Cortex of kidney (tissue), 1 donor: ENCODE measurements at places on chromosomes 3 and 15.

GRCh38 chr3:31868236-31868635 lies 112.8 kb downstream of the OSBPL10 start:
- no peak for DNase-seq

DNA sequence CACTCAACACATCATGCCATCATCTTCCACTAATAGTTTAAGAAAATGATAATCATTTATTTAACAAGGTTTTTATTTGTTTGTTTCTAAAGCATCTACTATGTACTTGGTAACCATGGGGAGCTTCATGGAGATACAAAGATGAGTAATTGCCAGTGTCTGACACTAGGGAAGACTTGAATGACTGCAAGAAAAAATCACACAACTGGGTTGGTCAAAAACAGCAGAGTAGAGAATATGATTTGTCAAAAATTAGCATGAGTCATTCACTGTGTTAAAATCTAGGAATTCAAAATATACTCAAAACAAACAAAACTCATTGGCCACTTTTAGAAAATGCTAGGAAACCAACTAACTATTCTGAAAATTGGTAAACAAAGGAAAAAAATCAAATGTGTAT lies 6.3 kb downstream of the BNC1 start:
- DNase-seq = no peak

GRCh38 chr15:27490867-27491595 lies 520.0 kb downstream of the GABRG3 start:
- DNase-seq = no peak

GRCh38 chr3:108202080-108202479 lies 20.1 kb downstream of the IFT57 start:
- DNase-seq = no peak

- no peak for DNase-seq
Observed at GRCh38 chr3:119219069-119219468, 21.6 kb downstream of the B4GALT4 start.

DNA sequence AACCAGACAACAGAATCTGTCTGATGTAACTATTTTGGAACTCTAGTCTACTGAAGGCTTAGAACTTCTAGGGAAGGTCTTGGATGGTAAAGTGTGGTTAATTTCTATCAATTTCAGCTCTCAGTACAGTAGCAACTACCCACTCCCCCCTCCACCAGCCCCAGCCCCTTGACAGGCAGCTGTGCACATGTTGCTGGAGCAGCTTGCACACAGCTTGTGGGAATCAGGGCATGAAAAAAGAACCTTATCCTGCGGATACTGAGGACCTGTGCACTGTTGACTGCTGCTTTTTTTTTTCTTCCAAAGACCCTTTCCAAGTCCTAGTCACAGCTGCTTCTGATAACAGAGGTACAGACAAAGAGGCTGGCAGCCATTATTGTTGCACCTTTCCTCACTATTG lies 81.5 kb upstream of the UBP1 start:
- no peak for DNase-seq

GRCh38 chr3:190017521-190018288 lies 103.0 kb downstream of the P3H2 start:
- DNase-seq = no peak

- DNase-seq = no peak
Observed at GRCh38 chr3:142279965-142280590, 54.7 kb upstream of the GK5 start.

DNA sequence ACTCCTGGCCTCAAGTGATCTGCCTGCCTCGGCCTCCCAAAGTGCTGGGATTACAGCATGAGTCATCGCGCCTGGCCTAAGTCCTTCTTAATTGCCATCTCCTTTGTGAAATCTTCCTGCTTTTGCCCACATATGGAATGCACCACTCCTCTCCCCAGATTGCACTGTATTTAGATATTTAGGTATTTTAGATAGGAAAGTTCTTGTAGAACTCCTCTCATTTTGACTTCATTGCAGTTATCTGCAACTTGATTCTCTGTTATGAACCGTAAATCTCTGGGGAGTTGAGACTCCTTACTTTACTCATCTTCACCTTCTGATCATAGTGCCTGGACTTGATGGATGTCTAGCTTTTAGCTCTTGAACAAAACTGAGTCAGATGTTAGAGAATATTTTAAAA lies 150.7 kb downstream of the AKAP13 start:
- DNase-seq = no peak

DNA sequence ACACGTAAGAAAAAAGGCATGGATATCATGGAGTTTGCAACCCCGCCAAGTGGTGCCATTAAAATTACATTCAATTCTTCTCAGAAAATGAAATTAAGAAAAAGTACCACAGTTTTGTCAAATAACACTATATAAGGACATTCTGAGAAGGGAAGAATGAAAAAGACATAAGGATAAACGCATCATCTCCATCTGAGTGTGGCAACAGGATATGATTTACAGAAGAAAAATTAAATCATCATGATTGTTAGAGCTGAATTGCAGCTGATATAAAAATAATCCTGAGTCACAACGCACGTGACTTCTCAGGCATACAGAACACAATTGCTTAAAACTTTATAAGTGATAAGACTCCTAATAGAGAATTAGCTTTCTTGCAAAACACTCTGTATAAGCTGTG lies 133.8 kb downstream of the GREM1 start:
- DNase-seq = no peak

GRCh38 chr15:53811530-53811929 lies 52.1 kb upstream of the WDR72 start:
- no peak for DNase-seq

DNA sequence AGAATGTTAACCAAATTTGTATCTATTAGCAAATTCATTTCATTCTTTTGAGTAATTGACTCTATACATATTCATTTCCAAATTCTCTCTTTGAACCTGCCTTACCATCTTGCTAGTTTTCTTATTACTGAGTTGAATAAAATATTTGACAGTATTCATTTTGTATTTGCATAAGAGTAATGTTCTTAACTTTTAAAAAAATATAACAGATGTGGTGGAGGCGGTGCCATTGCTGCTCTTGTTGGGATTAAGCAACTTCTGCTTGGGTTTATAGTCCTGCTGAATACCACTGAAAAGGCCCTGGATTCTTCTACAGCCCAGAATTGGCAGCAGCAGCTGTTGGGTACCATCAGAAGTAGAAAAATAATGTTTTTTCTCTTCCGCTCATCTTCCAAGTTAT lies 148.9 kb upstream of the PEX5L start:
- DNase-seq = no peak

- DNase-seq = no peak
Observed at GRCh38 chr15:100761290-100761935, 118.2 kb upstream of the ALDH1A3 start.

DNA sequence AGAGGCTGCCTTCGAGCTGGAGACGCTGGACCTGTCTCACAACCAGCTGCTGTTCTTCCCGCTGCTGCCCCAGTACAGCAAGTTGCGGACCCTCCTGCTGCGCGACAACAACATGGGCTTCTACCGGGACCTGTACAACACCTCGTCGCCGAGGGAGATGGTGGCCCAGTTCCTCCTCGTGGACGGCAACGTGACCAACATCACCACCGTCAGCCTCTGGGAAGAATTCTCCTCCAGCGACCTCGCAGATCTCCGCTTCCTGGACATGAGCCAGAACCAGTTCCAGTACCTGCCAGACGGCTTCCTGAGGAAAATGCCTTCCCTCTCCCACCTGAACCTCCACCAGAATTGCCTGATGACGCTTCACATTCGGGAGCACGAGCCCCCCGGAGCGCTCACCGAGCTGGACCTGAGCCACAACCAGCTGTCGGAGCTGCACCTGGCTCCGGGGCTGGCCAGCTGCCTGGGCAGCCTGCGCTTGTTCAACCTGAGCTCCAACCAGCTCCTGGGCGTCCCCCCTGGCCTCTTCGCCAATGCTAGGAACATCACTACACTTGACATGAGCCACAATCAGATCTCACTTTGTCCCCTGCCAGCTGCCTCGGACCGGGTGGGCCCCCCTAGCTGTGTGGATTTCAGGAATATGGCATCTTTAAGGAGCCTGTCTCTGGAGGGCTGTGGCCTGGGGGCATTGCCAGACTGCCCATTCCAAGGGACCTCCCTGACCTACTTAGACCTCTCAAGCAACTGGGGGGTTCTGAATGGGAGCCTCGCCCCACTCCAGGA lies 21.1 kb downstream of the NRROS start:
- no peak for DNase-seq

DNA sequence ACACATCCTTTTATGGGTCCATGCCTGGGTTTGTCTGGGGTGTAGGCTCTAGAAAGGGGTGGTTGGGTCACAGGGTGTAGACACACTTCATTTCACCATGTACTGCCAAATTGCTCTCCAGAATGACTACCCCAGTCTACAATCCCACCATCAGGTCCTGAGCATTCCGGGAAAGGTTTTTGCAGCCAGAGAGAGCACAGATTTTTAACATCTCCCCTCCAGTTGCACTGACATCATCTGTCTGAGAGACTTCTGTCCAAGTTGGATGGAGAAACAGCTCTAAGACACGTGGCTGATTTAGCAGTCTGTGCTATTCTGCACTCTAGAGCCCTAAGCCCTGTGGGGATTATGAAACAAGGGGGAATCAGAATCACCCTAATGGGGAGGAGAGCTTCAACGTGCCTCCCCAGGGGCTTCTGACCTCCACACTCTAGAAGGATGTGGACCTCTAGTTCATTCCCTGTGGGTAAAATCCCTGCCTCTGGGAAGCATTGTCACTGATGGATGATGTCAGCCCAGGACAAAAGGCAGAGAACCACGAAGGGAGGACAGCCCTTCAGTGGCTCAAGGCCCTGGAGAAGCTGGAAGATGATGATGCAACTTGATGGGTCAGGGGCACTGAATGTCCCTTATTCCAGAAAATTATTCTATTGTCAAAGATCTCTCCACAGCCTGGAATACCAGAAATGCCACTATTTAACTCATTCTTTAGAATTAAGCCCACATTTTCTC lies 71.5 kb downstream of the CD200R1L start:
- no peak for DNase-seq

GRCh38 chr15:40282147-40282868 lies 556 bp downstream of the ANKRD63 start:
- no peak for DNase-seq

DNA sequence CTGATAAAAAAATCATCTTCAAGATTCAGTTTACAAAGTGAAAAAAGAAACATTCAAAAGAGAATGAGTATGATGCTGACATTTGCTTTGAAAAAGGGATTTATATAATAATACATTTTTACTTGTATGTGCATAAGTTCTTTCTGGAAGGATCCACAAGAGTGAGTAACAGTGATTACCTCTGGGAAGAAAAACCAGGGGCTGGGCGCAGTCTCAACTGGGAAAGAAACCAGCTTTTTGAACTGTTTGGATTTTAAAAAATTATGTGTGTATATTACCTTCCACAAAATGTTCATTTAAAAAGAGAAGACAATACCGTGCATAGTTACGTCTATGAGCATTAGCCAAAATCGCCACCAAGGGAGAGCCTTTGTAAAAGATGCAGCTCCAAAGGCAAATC lies 1.3 kb downstream of the CLEC3B start:
- no peak for DNase-seq

GRCh38 chr3:122395582-122395981 lies 11.6 kb downstream of the FAM162A start:
- no peak for DNase-seq

- no peak for DNase-seq
Observed at GRCh38 chr3:143427631-143428030, 308.1 kb downstream of the CHST2 start.

DNA sequence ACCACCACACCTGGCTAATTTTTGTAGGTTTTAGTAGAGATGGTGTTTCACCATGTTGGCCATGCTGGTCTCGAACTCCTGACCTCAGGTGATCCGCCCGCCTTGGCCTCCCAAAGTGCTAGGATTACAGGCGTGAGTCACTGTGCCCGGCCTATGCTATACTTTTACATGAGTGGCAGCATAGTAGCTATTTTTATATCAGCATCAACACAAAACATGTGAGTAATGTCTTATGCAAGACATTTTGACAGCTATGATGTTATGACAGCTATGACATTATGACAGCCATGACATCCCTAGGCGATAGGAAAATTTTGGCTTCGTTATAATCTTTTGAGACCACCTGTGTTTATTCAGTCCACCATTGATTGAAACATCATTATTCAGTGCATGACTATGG lies 4.1 kb upstream of the NAALADL2 start:
- no peak for DNase-seq

DNA sequence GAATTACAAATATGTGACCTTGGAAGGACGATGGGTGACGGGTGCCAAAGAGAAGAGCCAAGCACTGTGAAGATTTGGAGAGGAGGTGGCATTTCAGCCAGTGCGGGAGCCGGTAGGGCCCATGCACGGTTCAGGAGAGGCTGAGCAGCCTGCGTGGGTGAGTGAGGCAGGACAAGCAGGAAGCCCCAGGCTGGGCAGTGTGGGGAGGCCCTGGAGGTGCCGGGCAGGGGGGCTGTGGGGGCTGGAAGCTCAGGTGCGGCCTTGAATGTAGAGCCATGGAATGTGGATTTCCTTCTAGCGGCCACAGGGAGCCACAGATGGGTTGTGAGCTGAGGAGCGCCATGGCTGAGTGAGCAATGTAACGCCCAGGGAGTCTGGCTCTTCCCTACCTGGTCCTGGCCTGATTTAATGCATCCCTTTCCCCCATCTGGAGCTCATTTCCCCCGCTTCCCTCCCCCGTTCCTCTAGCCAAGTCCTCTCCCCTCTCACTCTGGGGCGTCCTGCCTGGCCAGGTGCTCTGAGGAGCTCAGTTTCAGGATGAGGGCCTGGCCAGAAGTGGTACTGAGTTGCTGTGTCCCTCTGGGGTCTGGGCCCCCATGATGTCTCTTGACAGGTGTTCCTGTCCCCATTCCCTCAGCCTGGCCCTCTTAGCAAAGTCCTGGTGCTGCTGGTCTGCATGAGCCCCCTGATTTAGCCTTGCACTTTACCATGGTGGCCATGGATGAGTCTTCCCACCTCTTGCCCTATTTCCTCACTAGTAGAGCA lies 41.8 kb upstream of the IQSEC1 start:
- DNase-seq = no peak

DNA sequence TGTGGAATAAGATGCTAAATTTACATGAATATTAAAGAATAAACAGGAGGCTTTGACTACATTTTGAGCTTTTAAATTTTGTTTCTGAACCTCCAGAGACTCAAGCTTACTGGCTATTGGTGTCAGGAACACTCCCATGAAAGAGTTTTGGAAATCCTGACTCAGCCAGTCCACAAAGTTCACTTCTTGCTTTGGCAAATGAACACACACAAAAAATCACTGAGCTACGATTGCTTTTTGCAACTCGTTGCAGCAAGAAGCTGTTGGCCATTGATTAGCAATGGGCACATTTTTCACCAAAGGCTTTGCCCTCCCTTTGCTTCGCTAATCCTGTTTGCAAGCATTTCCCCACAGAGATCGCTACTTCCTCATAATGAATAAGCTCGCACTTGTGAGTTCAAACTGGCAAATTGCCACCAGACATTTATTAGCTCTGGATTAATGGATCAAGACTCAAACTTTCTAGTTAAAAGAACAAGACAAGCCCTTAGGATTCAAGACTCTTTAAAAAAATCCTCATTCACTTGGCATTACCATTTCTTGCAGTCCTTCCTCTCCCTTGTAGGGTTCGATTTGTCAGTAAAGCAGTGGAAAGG lies 343.2 kb upstream of the ONECUT1 start:
- DNase-seq = no peak

DNA sequence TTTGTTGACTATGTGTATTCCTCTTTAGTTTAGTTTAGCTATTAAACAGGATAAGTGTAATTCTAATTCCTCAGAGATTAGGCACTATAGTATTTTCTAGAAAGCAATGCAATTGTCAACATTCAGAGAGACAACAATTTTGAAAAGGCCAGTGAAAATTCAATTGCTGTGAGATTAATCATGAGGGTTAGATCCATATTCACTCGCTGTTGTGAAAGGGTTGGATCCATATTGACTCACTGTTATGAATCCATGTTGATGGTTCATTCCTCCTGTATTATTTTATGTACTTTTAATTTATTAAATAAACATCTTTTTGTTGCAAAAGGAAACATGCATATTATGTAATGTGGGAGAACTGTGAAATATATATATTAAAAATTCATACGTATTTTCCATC lies 641 bp downstream of the TRAT1 start:
- no peak for DNase-seq
